ENCODE measurements at places on chromosomes 4 and X.

DNA sequence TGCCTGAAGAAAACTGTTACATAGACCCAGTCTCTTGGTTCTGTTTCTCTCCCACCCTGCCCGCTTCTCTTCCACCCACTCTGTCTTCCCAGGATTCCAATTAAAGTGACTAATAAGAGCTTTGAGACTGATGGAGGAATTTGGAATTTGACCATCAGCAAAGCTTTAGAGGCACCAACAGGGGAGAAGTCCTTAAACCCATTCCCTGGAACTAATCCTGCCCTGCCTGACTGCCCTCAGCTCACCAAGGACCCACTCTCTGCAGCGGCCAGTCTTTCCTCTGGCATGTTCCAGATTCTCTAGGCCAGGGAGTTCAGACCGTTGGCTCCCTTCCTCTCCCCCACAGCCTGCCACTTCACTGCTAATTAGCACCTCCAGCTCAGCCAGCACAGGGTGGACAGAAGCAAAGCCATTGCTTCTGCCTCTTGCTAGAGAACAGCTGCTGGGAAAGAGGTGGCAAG is 23.9 kb downstream of the SCD5 start:
- DNase-seq = no peak

GRCh38 chr4:52643785-52644244 is 15.3 kb downstream of the USP46 start:
- DNase-seq = no peak

DNA sequence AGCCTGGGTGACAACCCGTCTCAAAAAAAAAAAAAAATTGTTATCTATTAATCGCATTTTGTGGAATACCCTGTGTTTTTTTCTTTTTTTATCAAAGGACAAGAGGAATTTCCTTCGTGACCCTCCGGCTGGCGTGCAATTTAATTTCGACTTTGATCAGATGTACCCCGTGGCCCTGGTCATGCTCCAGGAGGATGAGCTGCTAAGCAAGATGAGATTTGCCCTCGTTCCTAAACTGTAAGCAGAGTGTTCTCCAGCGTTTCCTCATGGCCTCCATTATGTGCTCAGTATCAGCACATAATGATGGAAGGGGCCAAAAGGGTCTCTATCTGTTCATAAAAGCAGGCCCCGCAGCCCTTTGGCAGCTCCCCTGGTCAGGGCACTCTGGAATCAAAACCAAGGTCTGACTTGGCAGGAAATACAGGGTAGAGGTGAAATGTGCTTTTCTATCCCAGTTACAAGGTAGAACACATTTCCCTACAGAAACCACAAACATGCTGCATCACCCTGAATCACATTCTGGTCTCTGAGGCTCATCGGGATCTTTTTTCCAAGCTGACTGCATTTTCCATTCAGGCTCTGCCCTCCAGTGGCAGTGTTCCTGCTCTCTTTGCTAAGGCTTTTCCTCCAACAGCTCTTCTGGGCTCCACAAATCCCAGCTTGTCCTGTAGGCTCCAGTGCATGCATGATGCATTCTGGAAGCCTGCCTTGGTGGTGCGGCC is 24.4 kb downstream of the SYAP1 start:
- no peak for DNase-seq

DNA sequence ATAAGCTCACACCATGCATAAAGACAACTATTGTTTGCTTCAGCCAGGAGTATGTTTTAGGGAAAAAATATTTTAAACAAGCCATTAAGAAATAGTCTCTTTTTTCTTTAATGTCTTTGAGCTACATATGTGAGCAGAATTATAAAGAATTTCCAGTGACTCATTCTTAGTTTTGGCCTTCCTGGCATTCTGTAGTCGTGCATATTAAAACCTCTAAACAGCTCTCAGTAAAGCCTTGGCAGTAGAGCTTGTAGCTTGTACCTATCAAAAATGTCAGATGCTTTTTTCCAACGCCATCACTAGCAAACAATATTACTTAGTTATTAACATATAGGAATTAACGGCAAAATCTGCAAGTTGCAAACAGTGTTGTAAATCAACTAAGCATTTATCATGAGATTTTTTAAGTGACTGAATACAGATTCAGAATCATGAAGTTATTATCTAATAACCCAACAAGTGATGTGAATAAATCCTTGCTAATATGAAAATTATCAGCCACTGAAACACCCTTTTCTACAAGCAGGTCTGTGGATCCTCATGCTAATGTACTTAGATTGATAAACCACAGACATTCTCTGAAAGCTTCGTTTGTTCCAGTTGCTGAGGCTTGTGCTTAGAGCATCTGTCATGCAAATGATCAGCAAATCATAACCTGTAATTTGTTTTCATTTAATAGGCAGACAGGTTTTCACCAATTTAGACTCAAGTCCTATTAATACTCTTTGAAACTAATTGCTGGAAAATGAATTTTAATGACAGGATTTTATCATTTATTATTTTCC is 412.0 kb upstream of the ATOH1 start:
- no peak for DNase-seq

DNA sequence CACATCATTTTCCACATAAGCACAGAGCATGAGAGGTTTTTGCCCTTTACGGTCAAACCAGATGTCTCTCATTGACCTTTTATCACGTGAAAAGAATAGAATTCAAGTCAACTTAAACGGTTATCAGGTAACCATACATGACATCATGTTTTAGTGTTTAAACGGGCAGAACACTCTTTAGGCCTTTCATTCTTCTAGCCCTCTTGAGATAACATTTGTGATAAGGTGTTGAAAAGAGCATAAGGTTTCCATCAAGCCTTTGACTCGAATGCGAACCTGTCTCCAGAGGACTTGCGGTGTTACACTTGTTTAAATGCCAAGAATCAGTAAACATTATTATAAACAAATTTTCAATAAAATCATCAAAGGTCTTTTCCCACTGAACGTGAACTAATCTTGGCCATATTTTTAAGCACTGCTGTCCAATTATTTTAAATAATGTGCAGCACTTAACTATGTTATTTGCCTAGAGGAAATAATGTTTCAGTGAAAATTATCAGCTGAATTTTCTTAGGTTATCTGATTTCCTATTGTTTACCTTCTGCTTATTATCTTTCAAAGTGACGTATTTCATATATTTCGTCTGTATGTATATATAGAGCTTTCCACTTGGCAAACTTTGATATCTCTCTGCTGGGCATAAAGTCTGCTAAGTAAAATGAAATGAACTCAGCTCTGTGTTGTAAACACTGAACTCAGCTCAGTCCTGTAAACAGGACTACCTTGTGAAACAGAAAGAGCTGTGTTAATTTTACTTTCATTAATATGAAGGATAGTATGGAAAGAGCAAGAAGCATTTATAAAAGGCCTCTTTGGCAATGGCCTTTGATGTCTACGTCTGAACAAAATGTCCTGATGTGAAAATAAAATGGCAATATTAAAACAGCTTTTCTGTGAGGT is 33.3 kb downstream of the TENM3 start:
- no peak for DNase-seq

GRCh38 chr4:17112292-17112659 is 213.8 kb upstream of the LDB2 start:
- DNase-seq = no peak

DNA sequence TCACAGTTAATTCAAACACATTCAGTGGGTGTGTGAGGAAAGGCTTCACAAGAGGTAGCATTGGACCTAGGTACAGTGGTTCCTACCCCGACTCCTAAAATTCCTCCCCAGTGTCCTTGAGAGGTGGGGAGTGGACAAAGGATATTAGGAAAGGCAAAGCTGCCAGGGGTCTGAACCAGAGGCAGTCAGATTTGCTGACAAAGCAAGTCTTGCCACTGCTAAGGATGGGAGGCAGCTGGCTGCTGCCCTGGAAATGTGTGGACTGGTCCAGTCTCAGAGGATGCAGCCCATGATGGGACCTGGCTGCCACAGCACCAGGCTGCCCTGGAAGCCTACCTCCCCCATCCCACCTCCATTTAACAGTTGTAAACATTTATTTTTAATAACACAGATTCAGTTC is 4.1 kb upstream of the PHF8 start:
- no peak for DNase-seq

DNA sequence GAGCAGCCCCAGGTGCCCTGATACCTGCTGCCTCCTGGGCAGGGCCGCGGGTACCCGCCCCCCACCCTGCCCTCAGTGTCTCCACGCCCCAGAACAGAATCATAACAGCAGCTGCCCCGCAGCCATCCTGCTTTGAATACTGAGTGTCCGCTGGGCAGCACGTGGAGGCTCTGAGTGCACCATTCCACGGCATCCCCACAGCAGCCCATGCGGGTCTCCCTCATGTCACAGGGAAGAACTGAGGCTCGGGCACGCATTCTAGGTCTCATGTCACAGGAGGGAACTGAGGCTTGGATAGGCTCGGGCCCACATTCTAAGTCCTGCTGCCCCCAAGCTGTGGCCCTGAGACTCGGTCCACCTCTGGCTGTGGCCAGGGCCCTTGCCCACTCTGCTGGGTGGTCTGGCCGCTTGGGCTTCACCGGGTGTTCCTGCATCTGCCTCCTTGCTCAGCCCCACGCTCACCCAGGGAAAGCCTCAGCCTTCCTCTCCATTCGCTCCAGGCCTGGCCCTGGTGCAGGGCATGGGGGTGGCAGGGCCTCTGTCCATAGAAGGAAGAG is 221.6 kb upstream of the PSAPL1 start:
- DNase-seq = no peak

GRCh38 chr4:72205831-72206230 is 174.0 kb downstream of the NPFFR2 start:
- no peak for DNase-seq

DNA sequence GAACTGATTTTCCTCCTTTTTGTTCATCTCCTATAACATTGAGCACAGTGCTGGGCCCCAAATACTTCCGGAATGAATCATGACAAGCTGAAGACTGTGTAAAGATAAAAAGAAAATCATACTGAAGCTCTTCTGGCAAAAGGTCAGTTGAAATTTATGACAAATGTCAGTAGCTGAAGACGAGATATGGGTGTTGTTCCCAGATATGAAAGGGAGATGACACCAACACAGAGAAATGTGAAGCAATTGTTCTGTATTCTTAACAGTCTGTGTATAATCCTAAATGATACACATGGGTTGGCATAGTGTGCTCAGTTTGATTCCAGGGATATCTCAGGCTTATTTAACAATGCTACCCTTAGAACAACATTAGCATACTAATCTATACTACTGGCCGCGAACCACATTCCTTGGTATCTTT is 170.5 kb upstream of the PITX2 start:
- no peak for DNase-seq

DNA sequence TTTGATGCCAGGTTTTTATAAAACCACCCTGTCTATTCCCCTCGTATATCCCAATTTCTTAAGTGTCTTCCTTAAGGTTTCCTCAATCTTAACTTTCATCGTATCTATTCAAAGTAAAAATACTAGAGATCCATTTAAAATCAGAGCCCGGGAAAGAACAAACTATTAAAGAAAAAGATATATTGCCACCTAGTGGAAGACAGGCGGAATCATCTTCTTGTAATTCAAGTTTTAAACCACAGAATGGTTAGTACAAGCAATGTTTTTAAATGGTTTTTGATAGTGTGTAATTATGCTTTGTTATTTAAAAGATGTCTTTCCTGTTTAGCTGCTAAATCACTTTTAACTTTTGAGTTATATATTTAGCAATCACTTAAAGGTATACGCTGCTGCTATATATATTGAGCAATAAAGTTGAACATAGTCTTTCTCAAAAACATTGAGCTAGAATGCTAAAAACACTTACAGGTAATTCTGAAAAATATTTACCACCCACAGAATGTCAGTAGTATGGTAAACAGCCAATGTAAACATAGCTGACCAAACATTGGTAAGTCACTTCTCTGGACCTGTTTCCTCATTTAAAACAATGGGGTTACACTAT is 18.2 kb downstream of the PRDM8 start:
- no peak for DNase-seq

GRCh38 chrX:154431341-154431740 is 2.9 kb downstream of the ATP6AP1 start:
- DNase-seq = no peak

DNA sequence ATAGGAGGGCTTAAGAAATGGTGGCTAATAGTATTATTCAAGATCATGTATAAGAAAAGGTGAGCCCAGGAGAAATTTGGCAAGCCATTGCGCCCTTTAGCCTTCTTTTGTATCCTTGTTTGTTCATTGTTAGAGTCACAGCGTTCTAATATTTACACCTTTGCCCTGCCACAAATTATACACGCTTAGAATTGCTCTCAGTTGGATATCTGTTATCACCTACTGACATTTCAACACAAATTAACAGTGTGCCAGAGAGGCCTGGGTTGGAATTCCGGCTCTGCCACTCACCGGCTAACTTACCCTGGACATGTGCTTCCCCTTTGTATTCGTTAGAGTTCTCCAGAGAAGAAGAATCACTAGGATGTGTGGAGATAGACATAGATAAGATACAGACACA is 148.7 kb upstream of the KIT start:
- no peak for DNase-seq

GRCh38 chr4:8035371-8035780 is 95.7 kb upstream of the AFAP1 start:
- no peak for DNase-seq

DNA sequence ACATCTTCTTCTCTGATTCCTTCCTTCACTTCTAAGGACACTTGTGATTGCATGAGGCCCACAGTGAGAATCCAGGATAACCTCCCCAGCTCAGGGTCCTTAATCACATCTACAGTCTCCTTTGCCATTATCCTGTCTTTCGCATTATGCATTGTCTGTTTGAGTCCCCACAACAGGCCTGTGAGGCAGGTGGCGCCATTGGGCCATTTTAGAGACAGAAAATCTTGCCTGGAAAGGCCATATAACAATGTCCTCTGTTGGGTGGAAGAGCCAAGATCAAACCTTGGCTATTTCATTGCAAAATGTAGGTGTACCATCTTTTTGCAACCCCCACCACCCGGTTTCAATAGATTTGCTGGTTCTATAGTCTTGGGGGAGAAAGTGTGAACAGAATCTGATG is 11.8 kb upstream of the DCUN1D4 start:
- peak; percentile 11 for DNase-seq

- DNase-seq = no peak
Measured at GRCh38 chr4:94567811-94568210, 116.1 kb downstream of the PDLIM5 start.

DNA sequence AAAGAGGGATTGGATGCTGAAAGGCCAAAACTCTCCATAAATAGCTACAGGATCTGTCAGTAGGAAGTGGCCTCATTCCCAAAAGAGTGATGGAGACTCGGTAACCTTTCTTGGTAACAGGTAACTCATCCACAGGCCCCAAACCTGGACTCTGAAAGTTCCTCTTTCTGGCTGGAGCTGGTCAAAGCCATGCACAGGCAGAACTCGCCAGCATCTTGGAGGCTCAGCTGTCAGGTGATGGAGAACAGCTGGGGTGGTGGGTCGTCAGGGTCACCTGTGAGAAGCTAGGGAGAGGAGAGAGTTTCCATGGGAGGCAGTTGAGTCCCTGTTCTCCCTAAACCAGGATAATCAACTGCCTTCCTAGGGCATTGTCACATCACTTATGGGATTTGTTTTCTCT is 354.3 kb upstream of the GATB start:
- no peak for DNase-seq
